ENCODE measurements at places on chromosomes 4 and X. TPM values are rescaled to one million over a fixed set of nuclear protein-coding genes. Genes with fewer than 3 reads are reported as not detected.

DNA sequence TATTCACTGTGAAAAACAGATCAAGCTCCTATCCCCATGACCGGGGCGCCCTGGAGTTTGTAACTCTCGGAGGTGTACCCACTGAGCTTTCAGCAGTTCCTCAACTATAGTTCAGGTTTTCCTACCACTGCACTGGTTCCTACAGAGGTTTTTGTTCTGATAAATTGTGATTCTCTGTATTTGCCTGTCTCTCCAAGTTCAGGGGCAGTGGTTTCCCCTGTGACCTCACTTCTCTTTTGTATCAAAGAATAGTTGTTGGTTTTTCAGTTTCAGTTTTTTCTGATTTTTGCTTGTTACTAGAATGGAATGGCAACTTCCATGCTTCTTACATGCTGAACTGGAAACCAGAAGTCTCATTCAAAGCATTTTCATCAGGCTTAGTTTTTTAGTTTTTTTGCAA, 56.8 kb upstream of the PLS3 start:
- no peak for DNase-seq

- DNase-seq = no peak
These were observed 4.9 kb upstream of the PPEF1 start for GRCh38 chrX:18702362-18703195.

DNA sequence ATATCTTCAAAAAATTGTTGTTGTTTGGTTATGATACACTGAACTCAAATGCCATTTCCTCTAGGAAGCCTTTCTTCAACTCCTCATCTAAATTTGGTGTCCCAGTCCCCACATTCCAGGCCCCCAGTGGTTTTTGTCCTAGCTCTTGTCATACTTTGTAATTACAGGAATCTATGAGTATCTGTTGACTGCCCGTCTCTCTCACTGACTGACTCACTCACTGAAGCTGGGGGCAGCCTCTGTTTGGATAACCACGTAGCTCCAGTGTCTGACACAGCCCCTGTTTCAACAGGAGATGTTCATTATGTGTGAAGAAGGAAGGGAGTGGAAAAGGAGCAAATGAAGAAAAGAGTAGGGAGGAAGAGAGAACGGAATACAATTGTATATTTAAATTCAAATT, 284.1 kb upstream of the TENM3 start:
- peak; percentile 39 for DNase-seq

GRCh38 chrX:118526149-118526548, 30.5 kb downstream of the DOCK11 start:
- DNase-seq = no peak

Gene SPARCL1
- polyA plus RNA-seq = not detected

GRCh38 chrX:20965270-20966044, 408.8 kb upstream of the CNKSR2 start:
- DNase-seq = no peak
